Suprapubic skin (tissue), 4 donors: ENCODE measurements at places on chromosomes 11 and 22. TPM values are rescaled to one million over a fixed set of nuclear protein-coding genes. Genes with fewer than 3 reads are reported as not detected.

Gene KDM4E
- total RNA-seq: not detected

GRCh38 chr11:131327421-131327820 lies 43.0 kb upstream of the NTM start:
- DNase-seq: no peak

- DNase-seq: no peak
Measured at GRCh38 chr11:96288915-96289314, 54.1 kb downstream of the MAML2 start.

DNA sequence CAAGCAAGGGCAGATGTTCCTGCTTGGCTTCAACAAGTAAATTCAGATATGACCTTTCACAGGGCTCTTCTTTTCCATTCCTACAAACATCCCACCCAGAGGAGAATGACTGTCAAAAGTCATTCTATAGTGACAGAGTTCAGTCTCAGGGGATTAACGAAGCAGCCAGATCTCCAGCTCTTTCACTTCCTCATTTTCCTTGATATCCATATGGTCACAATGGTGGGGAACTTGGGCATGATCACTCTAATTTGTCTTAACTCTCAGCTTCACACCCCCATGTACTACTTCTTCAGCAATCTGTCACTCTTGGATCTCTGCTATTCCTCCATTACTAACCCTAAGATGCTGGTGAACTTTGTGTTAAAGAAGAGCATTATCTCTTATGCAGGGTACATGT lies 15.0 kb upstream of the OR8B8 start:
- DNase-seq: no peak
